ENCODE measurements at places on chromosomes 13 and 19.

DNA sequence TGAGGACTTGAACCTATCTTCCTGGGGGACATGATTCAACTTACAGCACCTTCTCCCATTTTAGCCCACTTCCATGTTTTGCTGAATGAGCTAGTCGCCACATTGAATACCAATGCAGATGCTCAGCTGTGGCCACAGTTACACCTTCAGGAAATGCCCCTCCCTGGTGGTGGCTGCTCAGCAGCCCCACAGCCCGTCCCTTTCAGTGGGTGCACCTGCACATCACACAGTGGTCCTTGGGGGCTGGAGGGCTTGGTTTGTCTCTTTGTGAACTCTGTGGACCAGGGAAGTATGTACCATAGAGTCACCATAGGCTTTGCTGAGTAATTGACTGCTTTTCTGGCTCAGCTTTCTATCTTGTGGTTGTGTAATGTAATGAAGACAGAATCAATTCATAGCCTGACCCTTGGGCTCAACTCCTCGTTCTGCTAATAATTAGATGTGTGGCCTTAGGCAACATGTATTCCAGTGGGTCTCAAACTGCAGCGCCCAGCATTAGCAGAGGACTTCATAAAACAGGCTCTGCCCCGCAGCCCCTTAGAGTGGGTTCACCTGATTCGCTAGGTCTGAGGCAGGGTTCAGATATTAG is 48.1 kb upstream of the FARP1 start:
- DNase-seq: no peak

GRCh38 chr13:20721454-20722357 is 18.2 kb downstream of the IL17D start:
- DNase-seq: no peak

DNA sequence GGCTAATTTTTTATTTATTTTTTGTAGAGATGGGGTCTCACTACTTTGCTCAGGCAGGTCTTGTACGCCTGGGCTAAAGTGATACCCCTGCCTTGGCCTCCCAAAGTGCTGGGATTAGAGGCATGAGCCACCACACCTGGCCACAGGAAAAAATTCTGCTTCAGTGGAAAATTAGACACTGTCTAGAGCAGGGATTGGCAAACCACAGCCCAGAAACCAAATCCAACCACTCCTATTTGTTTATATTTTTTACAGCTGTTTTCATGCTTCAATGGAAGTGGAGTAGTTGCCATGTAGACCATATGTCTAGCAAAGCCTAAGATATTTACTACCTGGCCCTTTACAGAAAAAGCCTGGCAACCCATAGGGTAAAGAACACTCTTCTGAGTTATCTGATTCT is 123.7 kb upstream of the MRI1 start:
- no peak for DNase-seq

- no peak for DNase-seq
Observed at GRCh38 chr13:46609726-46610125, 56.8 kb downstream of the LRCH1 start.

DNA sequence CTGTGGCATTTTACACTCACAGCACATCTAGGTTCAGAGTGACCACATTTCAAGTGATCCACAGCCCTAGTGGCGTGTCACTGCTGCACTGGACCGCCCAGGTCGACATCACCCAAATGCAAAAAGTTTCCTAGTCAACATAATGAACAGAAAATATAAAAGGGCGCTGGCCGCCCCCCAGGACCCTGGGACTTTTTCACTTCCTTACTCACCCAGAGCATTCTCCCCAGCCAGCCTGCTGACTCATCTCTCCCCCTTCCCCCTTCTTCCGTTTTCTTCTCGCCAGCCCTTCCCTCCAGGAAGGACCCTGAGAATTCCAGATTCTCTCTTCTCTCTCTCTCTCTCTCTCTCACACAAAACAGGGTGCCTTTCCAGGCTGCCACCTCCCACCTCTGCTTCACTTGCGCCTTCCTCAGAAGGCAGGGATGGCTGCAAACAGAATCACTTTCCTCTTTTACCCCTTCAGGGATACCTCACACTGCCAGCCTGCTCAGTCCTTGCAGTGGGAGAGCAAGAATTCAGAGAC is 21.0 kb upstream of the GRWD1 start:
- DNase-seq: no peak

DNA sequence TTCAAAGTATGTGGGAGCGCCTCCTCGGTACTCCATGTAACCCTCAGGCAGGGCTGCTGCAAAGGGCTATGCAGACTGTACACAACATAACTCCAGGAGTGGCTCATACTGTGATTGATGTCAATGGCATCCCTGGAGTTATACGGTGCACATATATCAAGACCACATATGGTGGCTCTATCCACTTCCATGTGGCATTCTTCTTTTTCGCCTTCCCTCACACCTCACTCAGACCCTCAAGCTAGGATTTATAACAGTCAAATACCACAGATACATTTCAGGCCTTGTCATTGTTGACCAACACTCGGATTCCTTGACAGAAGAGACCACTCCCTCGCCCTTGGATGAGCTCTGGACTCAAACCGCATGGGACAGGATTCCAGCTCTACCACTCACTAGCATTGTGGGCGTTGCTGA is 11.3 kb upstream of the UBL3 start:
- no peak for DNase-seq

GRCh38 chr13:51818781-51819511 is 15.0 kb upstream of the DHRS12 start:
- no peak for DNase-seq

DNA sequence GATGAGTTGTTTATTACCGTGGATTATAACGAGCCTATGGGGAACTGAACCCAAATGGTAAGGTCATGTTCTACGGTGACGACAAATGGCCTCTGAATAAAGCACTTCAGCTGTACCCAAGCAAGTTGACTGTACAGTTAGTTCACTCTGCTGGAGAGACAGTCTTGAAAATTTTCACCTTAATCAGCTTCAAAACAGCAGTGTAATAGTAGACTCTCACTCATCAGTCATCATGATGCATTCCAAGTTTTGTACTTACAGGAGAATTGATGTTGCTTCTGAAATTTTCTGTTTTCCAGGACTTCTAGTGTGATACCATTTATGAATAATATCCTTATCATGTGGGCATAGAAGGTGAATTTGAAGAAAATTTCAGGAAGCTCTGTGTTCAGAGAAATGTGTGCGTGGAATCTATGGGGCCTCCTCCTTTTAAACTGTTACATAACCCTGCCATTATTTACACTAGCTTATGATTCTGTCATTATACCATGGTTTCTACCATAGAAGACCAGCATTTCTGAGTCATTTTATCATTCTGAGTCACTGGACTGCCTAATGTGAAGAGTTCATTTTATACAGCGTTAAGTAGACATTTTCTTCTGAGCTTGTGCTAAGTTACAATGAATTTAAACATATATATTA is 96.9 kb downstream of the WDFY2 start:
- no peak for DNase-seq

DNA sequence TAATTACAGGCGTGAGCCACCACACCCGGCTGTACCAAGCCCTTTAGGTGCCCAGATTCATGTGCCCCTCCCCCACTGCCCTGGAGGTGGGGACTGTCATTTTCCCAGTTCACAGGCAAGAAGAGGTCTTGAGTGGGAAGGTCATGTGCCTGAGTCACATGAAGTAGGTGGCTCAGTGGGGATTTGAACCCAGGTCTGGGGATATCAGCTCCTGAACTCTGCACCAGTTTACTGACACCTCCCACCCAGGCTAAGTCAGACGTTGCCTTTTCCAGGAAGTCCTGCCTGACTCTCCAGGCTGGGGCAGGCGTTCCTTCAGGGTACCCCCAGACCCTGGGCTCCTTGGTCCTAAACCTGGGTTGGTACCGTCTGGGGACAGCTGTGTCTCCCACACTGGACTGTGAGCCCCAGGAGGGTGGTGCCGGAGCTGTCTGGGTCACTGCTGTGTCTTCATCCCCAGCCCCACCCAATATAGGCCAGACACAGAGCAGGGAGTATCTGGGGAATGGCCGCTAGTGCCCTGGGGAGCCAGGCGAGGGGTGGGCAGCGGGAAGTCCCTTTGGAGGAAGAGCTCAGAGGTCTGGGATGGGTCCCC is 8.6 kb downstream of the VASP start:
- no peak for DNase-seq

GRCh38 chr13:97540696-97541095 is 106.7 kb downstream of the RAP2A start:
- DNase-seq: no peak

DNA sequence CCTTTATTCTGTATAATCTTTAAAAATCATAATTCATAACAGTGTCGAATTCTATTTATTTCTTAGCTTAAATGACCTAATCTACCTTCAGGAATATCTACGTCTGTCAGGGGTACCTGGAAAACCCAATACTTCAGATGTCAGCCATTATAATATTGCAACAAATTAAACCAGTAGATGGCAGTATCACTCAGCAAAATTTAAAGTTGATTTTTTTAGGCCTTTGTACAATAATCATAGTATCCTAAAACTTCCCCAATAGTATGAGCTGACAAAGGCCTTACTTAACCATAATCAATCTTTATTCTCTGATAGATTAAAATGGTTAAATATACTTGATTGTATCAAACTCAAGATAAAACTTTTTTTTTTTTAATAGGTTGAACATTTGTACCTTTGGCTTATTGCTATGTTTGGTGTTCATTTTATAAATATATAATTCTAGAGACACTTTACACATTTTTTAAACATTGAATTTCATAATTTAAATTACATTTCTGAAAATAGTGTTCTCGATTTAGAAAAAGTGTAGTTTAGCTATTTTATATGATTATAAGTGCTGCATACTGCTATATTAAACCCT is 830.2 kb upstream of the SPRY2 start:
- DNase-seq: no peak

- no peak for DNase-seq
Observed at GRCh38 chr13:50355797-50356196, 340.6 kb downstream of the KCNRG start.

- no peak for DNase-seq
Observed at GRCh38 chr13:23433171-23434153, at the start of gene SACS. Gene SACS (minus strand): TSS chr13:23433702. CDS start chr13:23411239, 22,463 bp downstream.

- DNase-seq: no peak
Observed at GRCh38 chr19:13742756-13743155, 21.6 kb upstream of the MRI1 start.

DNA sequence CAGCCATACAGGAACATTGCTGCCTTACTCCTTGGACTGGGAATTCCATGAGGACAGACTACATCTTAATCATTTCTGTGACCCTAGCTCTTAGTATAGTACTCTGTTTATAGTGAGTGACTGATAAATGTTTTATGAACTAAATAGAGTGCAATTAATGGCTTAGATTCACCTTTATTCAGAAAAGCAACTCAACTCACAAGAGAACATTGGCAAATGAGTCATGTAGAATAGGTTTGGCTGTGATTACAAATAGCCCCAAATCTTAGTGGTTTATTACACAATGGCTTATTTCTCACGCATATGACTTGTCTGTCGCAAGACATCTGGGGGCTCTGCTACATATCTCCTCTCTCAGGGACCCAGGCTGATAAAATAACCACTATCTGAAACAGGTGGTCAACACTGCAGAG is 121.6 kb upstream of the KL start:
- DNase-seq: no peak

DNA sequence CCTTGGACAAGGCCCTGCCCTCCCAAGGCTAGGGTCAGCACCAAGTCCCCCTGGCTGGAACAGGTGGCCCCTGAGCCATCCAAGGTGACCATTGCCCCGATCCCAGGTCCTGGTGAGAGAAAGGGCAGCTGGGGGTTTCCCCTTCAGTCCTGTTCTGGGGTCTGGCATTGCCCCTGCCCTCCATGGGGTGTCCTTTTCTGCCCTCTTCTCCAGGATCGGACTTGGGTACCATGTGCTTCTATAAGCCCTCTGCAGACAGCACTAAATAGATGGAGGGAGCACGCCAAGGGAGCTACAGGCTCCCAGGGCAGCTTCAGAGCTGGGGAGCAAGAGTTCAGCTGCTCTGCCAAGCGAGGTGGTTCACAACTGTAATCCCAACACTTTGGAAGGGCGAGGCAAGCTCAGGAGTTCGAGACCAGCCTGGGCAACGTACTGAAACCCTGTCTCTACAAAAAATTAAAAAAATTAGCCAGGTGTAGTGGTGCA is 13.5 kb upstream of the KCNN1 start:
- DNase-seq: no peak

GRCh38 chr13:36668316-36668715 is 5.5 kb upstream of the SERTM1 start:
- DNase-seq: no peak

GRCh38 chr19:53644061-53644816 is 12.4 kb downstream of the DPRX start:
- no peak for DNase-seq

- DNase-seq: no peak
Observed at GRCh38 chr19:844546-844971, 3.8 kb downstream of the PRTN3 start.

DNA sequence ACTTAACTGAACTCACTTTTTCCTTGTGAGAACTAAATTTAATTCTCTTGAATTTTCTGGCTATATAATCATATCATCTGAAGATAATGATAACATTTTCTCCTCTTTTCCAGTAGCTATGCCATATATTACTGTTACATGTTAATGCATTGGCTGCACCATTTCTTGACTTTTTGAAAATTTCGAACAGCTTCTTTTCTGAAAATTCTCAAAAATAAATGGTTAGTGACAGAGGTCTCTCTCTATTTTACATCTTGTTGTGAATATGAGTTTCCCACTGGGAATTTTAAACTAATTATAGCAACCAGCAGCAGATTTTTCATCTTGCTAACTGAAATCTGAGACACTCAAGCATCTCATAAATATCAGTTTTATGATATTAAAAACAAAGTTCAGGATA is 30.6 kb downstream of the MBNL2 start:
- no peak for DNase-seq

GRCh38 chr13:96795670-96796069 is 198.6 kb downstream of the OXGR1 start:
- no peak for DNase-seq

- DNase-seq: no peak
Observed at GRCh38 chr19:3844596-3844995, 24.2 kb downstream of the ZFR2 start.

DNA sequence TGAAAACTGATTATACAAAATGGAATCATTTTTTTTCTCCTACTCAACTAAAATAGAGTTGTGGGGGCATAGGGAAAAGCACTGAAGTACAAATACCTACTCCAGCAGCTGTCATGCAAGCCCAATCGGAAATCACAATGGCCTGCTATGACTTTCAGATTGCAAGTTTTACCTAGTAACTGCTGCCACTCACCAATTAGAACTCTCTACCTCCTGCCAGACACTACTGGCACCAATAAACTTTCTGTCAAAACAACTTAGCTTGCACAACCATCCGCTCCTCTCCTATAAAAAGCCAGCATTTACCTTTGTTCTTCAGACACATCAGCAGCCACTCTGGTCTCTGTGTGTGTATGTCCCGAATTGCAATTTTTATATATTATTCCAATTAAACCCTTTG is 9.3 kb upstream of the TRPC4 start:
- DNase-seq: no peak

DNA sequence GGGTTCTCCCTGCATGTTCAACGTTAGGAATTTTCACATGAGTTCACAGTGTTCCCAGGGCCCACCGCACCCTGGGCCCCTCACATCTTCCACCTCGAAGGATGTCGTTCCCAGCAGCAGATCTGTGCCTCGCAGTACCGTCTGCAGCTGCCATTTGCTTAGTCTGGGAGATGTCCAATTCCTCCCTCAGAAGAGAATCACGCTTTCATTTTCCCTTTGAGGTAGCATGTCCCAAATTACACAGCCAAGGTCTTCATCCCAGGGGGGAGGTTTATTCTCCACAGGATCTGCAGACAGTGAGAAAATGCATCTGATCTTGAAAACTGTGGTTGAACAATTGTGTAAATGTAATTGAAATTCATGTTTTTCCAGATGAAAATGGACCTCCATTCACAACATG is 150.2 kb downstream of the DCT start:
- DNase-seq: no peak

Measured in activated T-helper 1 cell treated with anti-CD3 and anti-CD28 coated beads, Interleukin-2, amount 50 U/mL, for 16 hours (primary cell).